HCT116 (cell line): ENCODE measurements at places on chromosomes 12 and 14.

DNA sequence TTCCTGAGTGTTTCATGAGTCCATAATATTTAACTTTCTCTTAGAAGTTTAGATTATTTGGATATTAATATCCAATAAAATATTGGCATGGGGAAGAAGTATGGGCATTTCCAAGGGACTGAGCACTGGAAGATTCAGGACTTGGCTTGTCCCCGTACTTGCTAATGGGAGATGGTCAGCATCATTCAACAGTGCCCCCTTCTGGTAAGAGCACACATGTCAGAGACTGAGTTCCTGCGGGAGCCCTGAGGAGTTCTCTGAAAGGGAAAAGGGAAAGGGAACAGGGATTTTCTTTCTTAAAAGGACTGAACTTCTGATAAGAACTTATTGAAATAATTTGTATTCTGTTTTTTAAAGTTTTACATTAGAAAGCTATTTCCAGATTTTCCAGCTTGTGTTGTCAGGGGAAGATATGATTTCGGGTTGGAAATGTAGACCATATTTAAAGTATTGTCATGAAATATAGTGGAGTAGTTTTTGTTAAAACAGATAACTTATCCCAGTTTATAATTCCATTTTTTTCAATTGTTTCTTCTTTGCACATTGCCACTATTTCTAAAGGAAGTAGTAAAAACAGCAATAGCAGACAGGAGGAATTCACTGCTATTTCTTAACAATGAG lies 59.8 kb upstream of the C12orf71 start:
- peak; percentile 60 for DNase-seq

- no peak for DNase-seq
Observed at GRCh38 chr12:40225337-40225983, 663 bp downstream of the LRRK2 start.

DNA sequence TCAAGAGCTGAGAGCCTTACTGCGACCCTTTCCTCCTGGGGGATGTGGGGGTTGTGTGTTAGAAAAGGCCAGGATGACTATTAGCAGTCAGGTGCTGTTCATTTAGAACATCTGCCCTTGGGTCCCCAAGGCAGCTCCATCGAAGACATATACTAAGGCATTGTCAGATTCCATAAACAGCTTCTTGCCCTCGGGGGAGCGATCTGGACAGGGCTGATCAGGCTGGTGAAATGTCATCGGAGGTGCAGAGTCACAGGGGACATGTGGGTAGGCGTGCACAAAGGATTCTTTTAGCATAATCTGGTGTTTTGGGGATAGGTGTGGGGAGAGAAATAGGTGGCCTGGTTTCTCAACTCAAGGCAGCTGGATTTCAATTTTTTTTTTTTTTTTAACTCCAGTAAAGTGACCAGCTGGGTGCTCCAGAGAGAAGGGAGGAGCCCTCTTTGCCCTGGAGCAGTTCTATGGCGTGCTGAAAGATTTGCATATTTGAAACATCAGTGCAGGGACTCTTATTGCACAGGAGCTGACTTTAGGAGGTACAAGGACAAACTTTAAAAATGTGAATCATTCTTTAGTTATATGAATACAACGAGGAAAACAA lies 160.1 kb downstream of the SUDS3 start:
- DNase-seq, result no peak

GRCh38 chr12:31117203-31118011 lies 43.7 kb downstream of the DDX11 start:
- peak; percentile 10 for DNase-seq

DNA sequence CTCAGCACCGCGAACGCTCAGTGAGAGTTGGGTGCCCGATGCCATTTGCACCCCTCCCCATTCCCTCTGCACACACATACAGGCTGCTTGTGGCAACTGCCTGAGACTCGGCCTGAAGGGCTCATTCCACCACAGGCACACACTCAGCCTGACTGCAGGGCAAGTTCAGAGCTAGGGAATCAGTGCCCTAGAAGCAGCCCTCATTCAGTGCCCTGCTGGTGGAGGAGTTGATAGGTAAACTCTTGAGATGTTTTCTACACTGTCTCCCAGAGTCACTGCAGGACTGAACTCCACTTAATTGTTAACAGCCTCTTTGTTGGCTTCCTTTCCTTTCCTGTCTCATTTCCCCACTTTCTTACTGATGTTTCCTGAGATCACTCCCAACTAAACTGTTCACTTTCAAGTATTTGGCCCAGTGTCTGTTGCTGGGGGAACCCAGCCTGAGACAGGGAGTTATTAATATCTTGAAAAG lies 16.9 kb downstream of the PPP1R36 start:
- DNase-seq, result no peak

DNA sequence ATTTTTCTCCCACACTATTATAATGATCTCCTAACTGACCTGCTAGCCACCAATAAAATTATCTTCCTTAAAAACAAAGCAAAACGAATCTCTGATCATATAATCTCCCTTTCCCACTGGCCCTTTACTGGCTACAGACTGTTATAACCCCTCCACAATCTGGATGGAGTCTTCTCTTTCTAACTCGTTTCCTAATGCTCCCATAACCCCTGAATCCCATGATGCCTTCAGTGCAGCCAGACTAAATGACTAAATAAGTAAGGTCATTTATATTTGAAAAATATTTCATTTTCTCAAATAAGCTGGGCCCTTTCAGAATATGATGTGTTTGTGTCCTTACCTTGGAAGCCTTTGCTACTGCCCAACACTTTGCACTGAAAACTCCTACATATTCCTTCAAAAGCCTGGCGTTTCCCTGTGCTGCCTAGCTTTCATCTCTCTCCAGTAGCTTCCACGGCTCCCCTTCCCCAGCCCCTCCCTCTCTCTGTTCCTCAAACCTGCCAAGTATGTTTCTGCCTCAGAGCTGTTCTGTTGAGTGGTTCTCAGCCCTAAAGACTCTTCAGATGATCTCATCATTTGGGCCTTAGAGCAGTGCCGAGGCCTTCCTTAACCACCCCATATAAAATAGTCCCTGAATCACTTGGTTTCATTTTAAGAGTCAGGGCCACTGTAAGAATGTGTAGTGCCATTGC lies 91.7 kb downstream of the MYRFL start:
- DNase-seq, result no peak

DNA sequence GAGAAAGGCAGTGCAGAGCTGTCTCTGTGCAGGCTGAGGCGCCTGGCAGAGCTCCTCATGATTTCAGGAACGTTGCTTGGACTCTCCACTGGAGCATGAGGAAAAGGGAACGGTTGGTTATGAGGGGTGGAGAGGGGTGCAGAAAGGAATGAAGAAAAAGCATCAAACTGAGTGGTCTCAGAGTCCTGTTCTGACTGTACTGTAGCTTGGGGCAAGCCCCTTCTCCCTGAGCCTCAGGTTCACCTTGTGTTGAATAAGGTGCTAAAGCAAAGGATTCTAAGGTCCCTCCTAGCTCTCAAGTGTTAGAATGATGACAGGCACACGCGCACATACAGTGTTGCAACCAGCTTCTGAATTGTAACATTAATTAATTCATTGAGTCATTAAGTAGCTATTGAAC lies 125.2 kb upstream of the PARP11 start:
- no peak for DNase-seq

GRCh38 chr14:57389646-57390036 lies 745 bp upstream of the NAA30 start:
- no peak for DNase-seq

DNA sequence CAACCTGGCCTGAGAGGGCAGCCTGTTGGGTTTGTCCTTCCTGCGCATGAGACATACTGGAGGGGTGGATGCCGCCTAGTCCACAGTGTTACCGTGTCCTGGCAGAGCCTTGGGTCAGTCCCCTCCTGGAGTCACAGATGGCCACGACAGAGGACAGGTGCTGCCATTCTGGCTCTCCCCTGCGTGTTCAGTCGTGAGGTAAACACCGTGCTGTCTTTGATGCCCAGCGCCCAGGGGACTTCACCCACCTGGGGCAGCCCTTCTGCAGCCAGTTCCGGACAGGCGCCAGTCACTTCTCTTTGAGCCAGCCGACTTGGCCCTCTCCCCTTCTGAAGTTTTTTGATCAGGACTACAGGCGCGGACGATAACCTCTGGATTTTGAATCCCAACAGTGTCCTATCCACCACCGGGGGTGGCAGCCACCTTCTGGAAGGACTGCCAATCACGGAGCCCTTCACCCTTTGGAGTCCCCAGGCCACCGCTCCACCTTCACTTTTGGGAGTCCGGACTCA lies 933.0 kb downstream of the DIO2 start:
- no peak for DNase-seq

- DNase-seq, result no peak
Observed at GRCh38 chr12:59075968-59076490, 155.7 kb upstream of the LRIG3 start.
